ENCODE measurements at places on chromosomes 12 and 14. TPM values are rescaled to one million over a fixed set of nuclear protein-coding genes. Genes with fewer than 3 reads are reported as not detected.

The MYH6 gene
- not detected for total RNA-seq

DNA sequence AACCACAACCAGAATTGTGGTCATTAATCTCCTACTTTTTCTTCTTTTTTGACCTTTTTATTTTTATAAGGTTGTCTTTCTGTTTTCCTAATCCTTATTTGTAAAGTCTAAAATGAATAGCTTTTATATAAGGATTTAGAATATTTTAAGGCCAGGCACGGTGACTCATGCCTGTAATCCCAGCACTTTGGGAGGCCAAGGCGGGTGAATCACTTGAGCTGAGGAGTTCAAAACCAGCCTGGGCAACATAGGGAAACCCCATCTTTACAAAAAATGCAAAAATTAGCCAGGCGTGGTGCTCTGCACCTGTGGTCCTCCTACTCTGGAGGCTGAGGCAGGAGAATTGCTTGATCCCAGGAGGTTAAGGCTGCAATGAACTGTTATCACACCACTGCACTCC lies 55.1 kb downstream of the IFT81 start:
- DNase-seq: no peak

DNA sequence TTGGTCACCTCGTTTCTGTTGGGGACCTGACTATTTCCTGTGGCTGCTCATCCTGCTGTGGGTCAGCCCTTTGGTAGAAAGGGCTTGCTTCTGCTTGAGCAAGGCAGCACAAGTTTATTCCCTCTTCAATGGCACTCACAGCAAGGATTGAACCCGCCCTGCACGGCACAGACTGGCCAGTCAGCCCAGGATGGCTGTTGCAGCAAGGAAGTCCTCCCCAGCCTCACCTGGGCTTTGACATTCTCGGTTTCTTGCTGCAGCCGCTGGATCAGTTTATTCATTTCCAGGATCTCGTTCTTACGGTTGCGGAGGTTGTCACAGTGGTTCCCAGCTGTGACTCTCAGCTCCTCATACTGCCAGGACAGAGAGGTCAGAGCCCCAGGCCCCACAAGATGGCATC lies 9.5 kb downstream of the KRT82 start:
- no peak for DNase-seq

GRCh38 chr12:1553987-1554982 lies 40.1 kb downstream of the FBXL14 start:
- no peak for DNase-seq

The TAS2R43 gene
- 0.42 TPM for total RNA-seq

DNA sequence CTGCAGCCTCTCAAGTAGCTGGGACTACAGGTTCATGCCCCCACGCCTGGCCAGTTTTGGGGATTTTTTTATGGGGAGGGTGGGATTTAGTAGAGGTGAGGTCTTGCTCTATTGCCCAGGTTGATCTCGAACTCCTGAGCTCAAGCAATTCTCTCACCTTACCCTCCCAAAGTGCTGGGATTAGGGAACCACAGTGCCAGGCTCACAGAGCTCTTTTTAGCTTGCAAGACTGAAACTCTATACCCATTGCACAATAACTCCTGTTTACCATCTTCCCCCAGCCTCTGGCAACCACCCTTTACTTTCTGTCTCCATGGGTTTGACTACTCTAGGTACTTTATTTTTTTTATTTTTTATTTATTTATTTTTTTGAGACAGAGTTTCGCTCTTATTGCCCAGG lies 25.7 kb upstream of the CDK17 start:
- DNase-seq: no peak

The RCOR1 gene
- 11.6 TPM for total RNA-seq

The PMEL gene
- 10,199 TPM for total RNA-seq

The CLEC4C gene
- not detected for total RNA-seq

The EAPP gene
- 69.4 TPM for total RNA-seq

The FBLN5 gene
- total RNA-seq: 119 TPM
